Stimulated activated CD8-positive, alpha-beta memory T cell treated with anti-CD3 and anti-CD28 coated beads, Interleukin-12 subunit alpha, Interleukin-12 subunit beta, amount 100 ng/mL, for 4 hours (primary cell): ENCODE measurements at places on chromosomes 13 and 19.

GRCh38 chr13:28137596-28137995 lies 749 bp upstream of the PAN3 start:
- no peak for DNase-seq

DNA sequence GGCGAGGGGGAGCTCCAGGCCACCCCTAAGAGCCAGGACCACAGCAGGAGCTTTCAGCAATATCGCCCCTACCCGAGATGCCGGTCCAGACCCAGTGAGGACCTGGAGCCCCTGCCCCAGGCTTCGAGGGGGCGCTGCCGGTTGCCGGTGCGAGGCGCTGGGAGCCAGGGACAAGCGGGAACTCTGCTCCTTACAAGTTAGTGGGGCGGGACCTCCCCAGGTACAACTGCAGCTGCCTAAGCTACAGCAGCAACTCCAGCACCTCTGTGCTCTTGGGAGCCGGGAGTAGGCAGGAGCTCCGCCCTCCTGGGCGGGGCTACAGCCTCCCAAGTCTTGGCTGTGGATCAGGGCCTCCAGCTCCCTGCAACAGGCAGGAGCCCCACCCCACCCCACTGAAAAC lies 15.2 kb upstream of the TSC22D1 start:
- DNase-seq: no peak

- no peak for DNase-seq
Observed at GRCh38 chr13:110470272-110471009, 91.1 kb downstream of the RAB20 start.

GRCh38 chr13:41306271-41307145 lies 4.6 kb upstream of the NAA16 start:
- no peak for DNase-seq

DNA sequence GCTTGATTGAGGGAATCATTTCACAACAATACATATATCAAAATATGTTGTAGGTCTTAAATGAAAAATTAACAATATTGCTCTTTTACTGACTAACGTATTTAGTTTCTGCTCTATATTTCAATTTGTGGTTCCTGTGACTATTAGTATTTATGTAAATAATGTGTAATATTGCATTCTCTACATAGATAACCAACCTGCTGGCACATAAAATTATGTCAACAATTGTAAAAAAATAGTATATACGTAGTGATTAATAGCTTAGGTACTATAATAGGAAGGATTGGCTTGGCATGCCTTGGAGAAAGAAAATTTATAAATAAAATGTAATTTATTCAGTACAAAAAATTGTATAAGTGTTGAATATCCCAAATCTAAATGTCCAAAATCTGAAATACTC lies 1336.1 kb downstream of the PCDH9 start:
- no peak for DNase-seq

GRCh38 chr19:44818466-44819031 lies 9.6 kb downstream of the BCAM start:
- no peak for DNase-seq

GRCh38 chr19:7266832-7267231 lies 27.4 kb downstream of the INSR start:
- DNase-seq: no peak

- DNase-seq: no peak
Observed at GRCh38 chr19:36113894-36114720, 568 bp downstream of the POLR2I start.

- DNase-seq: no peak
Observed at GRCh38 chr19:28485292-28485691, 727.7 kb downstream of the UQCRFS1 start.

GRCh38 chr13:99986741-99987140 lies 5.2 kb downstream of the ZIC2 start:
- no peak for DNase-seq

DNA sequence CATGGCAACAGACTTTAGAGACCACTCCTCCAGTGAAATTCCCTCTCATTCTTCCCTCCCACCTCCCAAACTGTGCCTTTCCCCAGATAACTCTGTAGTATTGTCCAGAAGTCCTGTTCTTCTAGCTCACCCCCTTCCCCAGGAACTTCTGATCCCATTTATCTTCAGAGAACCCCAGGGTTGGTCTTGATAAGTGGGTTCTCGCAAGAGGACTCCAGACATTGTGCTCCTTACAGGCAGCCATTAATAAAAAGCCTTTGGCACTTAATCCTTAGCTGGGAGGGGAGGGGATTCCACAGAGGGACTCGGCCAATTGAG lies 1.9 kb downstream of the LTBP4 start:
- DNase-seq: no peak

DNA sequence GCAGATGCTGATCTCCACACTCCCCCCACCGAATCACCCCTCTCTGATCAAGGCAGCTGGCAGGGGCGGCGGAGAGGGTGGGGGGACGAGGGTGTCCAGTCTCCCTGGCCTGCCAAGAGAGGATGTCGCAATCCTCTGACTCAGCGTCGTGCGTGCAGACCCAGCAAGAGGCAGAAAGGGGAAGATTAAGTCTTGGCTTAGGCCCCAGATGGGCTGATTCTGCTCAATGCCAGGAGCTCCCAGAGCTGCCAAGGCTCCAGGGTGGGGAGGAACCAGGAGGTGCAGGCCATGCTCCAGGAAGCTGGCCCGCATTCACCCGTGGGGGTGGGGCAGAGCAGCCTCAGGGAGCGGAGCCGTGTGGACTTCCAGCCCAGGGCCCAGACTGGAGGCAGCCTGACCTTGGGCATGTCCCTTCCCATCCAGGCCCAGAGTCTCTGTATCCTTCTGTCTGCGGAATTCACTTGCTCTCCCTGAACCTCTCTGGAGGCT lies 6.6 kb upstream of the BCL3 start:
- DNase-seq: no peak

- no peak for DNase-seq
Observed at GRCh38 chr19:3607303-3608078, 816 bp upstream of the TBXA2R start.

DNA sequence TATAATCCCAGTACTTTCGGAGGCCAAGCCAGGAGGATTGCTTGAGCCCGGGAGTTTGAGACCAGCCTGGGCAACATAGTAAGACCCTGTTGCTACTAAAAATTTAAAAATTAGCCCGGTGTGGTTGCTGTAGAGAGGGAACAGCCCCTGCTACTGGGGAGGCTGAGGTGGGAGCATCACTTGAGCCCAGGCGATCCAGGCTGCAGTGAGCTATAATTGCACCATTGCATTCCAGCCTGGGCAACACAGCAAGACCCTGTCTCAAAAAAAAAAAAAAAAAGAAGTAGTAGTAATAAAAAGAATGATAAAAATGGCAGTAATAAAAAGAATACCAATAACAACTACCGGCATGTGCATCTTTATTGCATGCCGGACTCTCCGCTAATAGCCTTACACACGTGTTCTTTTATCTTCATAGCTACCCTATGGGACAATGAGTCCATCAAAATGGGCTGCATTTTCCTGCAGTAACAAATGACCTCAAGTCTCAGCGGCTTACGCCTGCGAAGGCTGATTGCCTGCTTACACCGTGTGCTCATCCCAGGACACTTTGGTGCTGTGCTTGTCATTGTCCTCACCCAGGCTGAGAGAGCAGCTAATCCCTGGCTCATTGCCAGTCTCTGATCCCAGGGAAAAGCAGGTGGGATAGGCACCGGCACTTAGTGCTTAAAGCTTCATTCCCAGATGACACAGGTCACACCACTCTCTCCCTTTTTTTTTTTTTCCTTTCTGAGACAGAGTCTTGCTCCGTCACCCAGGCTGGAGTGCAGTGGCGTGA lies 14.4 kb upstream of the SYCN start:
- no peak for DNase-seq

GRCh38 chr19:801861-802497 lies 4.7 kb downstream of the PTBP1 start:
- DNase-seq: no peak

DNA sequence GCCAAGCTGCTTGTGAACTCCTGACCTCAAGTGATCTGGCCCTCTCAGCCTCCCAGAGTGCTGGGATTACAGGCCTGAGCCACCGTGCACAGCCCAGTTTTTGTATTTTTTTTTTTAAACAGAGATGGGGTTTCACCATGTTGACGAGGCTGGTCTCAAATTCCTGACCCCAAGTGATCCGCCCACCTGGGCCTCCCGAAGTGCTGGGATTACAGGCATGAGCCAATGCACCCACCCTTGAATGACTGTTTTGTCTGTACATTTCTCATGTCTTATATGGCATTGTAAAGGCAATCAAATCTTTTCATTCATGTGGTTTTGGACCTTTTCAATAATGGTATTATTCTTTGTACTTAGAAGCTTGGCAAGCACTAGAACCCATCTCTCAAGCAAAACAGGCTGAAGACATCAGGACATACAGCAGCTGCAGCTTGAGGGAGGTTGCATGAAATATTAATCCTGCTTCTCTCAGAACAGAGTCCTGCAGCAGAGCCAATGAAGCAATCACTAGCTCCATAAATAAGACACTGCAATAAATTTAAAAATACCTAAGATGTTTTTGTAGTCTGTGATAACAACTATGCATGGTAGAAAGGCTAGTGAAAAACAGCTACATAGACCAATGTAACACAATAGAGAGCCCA lies 209.9 kb downstream of the TUBA3C start:
- DNase-seq: no peak

- DNase-seq: no peak
Observed at GRCh38 chr19:13396250-13397080, 109.8 kb downstream of the CACNA1A start.

DNA sequence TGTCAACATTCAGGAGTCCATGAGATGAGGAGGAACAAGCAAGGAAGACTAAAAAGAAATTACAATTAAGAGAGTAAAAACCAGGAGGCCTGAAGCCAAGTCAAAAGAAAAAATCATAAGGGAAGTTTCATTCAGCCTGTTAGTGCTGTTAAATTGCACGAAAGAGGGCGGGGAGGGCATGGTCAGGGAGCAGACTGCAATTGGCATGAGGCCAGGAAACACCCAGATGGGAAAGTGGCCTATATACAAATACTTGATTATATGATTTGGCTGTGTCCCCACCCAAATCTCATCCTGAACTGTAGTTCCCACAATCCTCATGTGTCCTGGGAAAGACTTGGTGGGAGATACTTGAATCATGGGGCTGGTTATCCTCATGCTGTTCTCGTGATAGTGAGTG lies 43.9 kb downstream of the TNFSF13B start:
- DNase-seq: no peak

DNA sequence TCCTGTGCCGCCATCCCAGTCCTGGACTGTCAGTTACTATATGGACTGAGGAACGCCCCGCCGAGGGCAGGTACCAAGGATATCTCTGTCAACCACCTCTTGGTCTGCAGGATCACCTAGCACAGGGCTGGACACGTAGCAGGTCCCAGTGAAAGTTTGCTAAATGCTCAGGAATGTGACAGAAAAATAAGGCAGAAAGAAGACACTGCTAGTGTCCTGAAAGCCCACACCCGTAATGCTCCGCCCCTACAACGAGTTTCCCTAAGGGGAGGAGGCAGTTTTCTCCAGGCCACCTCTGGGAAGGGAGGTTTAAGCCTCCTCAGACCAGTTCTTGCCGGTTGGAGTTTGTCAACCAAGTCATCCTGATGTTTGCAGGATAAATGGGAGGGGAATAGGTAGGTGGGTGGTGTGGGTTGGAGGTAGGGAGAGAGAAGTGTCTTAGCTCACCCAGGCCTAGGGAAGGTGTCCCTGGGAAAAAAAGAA lies 1.7 kb upstream of the SERTAD3 start:
- no peak for DNase-seq

- no peak for DNase-seq
Observed at GRCh38 chr13:41706152-41706551, 248.8 kb downstream of the RGCC start.

DNA sequence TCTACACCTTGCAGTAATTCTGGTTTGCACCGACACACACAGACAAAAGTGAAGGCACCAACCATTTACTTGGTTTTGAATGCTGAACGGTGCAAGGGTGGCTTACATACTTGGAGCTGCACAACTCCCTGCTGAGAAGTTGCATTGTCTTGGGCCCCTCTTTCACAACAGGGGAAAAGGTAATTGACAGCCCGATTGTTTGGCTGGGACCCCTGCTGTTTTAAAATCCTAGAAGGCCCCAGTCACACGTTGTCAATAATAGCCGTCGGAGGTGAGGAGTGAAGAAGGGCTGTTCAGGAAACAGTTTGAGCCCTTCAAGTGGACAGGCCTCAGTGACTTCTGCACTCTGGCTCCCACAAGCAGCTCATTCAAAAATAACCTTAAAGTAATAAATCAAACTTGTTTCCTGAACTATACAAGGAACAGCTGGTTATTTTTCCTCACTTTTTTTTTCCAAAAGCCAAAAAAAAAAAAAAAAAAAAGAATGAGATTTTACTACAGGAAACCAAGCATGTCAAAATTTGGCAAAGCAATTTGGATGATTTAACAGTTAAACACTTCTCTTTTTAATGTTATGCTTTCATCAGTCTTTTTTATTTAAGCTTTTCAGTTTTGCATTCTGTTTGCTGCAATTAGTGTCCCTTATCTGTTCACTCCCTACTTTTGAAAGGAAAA lies 19.0 kb upstream of the SPRY2 start:
- no peak for DNase-seq

GRCh38 chr19:2360833-2361232 lies 768 bp downstream of the TMPRSS9 start:
- no peak for DNase-seq

DNA sequence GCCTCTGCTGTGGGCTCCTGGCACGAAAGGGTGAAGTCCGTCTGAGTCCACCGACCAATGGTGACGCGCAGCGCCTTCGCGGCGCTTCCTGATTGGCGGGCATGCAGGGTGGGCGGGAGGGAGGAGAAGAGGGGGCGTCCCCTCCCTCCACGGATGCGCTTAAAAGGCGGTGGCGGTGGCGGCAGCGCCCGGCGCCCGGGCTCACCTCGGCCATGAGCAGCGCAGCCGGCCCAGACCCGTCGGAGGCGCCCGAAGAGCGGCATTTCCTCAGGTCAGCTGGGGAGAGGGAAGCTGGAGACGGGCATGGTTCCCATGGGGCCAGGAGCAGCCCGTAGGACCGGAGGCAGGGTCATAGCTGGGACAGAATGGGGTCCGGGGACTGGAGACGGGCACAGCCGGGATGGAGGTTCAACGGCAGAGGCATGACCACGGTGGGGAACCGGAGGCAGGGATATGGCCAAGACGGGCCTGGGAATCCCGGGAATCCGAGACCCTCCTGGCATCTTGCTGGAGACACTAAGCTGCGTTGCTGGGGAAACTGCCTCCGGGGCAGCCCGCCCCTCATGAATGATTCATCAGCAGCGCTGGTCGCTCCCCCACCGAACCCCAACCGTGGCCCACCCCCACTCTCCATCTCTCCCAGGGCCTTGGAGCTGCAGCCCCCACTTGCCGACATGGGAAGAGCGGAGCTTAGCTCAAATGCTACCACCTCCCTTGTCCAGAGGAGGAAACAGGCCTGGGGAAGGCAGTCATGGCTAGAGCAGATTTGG lies at the start of gene YJEFN3:
Gene YJEFN3, plus strand, starts transcription at position 191 of the 770 bp plus-strand sequence. Its CDS starts 22 bp downstream, at position 213.
- DNase-seq: no peak

GRCh38 chr19:50514346-50515167 lies 844 bp upstream of the ASPDH start:
- DNase-seq: no peak

DNA sequence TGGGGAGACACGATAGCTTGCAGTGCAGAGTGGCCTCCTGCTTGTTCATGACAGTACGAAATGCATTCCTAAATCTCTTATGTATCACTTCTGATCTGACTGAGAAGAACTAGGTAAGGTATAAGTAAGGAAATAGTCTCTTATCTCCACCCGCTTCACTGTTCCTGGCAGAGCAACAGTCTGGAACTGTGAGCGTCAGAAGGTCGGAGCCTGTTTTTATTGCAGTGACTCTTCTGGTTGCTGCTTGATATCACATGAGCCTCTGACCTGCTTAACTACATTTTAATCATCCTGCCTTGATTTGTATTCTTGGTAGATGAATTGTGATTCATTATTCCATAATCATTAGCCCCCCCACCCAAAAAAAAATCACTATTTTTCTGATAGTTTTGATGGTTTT lies 69.0 kb downstream of the COL4A2 start:
- DNase-seq: no peak

- DNase-seq: peak; percentile 30
Observed at GRCh38 chr13:20702915-20703779, at the start of gene IL17D. Gene IL17D (plus strand): TSS chr13:20703699. CDS start chr13:20704002, 303 bp downstream.
